ENCODE measurements at places on chromosomes 16 and 17. TPM values are rescaled to one million over a fixed set of nuclear protein-coding genes. Genes with fewer than 3 reads are reported as not detected.
A peak's percentile ranks its signal among the peaks of the same experiment; 100 is the strongest.

Gene KRTAP16-1
- not detected for total RNA-seq

Gene TTYH2
- 1.8 TPM for total RNA-seq

Gene MARVELD3
- total RNA-seq = 15.7 TPM

Gene HSD17B1
- 0.34 TPM for total RNA-seq

Gene CCL7
- total RNA-seq = not detected

Gene CBFA2T3
- total RNA-seq = 0.14 TPM

Gene TMEM97
- 25.6 TPM for total RNA-seq

Gene COX11
- 33.3 TPM for total RNA-seq

Gene NPIPB9
- total RNA-seq = 2.7 TPM

Gene LHX1
- total RNA-seq = 39.2 TPM

DNA sequence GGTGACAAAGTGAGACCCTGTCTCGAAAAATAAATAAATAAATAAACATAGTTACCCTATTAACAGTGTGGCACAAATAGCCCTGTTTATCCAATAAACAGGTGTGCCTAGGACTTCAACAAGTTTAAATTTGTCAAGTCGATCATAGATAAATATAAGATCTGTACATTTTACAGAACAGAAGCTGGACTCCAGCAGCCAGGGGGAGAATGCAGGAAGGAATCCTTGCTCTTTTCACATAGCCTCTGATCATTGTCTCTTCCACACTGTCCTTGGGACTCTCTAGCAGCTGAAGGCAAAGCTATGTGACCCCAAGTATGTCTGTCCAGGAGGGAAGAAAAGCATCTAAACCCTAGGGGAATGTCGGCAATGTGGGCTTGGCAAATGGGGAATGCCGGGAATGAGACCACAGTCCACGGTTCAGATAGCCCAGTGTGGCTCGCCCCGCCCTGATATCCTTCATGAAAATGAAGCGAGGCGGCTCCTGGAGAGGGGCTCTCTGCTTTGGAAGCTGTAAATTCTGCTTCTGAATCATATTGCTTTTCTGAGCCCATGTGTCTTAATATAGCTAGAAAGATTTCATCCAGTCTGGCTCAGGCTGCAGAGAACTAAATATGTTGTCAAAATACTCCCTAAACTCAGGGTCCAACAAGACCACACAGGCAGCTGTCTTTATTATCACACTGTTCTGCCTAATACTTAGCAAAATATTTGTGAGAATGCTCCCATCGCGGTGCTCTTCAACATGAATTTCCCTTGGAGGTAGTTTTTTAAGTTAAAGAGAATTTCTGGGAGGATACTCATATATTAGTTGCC, 24.9 kb upstream of the GRB2 start:
- DNase-seq = peak; percentile 77

DNA sequence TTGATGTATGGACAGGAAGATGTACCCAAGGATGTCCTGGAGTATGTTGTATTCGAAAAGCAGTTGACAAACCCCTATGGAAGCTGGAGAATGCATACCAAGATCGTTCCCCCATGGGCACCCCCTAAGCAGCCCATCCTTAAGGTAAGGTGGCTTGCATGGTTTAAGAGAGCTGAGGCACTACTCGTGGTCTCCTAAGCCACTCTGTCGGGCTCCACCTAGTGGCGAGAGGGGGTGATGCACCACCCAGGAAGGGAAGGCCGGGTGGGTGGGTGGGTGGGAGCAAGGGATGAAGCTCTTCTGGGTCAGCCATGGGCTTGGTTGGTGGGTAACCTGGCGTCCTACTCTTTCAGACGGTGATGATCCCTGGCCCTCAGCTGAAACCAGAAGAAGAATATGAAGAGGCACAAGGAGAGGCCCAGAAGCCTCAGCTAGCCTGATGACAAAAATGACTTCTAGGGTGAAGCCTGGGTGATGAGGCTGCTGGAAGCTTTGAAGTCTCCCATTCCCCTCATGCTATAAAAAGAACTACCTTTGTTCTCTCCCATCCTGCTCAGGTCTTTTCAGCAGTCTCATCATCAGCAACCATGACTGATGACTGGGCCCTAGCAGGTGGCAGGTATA, 21.5 kb downstream of the GPR179 start:
- DNase-seq = no peak

DNA sequence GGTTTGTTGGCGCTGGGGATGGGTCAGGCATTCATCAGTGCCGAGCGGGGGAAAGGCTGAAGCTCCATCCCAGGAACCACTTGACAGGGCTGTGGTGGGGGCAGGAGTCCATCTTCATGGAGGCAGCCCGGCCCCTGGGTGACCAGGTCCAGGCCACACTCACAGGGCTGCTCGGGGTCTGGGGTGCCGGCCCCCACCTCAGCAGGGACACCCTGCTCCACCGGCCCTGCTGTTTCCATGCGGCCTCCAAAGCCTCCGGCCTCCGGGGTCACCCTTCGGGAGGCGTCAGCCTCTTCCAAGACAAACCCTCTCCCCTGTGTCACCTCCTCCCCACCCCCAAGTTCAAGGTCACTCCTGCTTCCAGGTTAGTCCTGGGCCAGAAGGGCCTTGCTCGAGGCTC, 22.1 kb downstream of the GALNS start:
- DNase-seq = no peak

DNA sequence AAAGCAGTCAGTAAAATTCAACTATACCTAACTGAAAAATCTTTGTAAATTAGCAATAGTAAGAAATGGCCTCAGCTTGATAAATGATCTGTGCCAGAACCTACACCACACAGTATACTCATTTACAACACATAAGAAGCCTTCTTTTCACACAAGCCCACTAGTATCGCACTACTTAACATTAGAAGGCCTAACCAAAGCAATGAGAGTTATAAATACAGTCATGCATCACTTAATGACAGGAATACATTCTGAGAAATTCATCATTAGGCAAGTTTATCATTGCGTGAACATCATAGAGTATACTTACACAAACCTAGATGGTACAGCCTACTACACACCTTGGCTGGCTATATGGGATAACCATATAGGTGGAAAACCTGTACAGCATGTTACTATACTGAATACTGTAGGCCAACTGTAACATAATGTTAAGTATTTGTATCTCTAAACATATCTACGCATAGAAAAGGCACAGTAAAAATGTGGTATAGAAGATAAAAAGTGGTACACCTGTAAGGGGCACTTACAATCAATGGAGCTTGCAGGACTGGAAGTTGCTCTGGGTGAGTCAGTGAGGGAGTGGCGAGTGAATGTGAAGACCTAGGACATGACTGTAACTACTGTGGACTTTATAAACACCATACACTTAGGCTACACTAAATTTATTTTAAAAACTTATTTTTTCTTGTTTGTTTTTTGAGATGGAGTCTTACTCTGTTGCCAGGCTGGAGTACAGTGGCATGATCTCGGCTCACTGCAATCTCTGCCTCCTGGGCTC, 126.5 kb upstream of the CORO6 start:
- no peak for DNase-seq

- no peak for DNase-seq
Observed at GRCh38 chr16:734208-734980, 6.4 kb downstream of the CIAO3 start.

GRCh38 chr16:69443927-69444631, 19.7 kb downstream of the CYB5B start:
- DNase-seq = no peak

- DNase-seq = no peak
Observed at GRCh38 chr16:79307214-79307613, 293.3 kb downstream of the MAF start.

DNA sequence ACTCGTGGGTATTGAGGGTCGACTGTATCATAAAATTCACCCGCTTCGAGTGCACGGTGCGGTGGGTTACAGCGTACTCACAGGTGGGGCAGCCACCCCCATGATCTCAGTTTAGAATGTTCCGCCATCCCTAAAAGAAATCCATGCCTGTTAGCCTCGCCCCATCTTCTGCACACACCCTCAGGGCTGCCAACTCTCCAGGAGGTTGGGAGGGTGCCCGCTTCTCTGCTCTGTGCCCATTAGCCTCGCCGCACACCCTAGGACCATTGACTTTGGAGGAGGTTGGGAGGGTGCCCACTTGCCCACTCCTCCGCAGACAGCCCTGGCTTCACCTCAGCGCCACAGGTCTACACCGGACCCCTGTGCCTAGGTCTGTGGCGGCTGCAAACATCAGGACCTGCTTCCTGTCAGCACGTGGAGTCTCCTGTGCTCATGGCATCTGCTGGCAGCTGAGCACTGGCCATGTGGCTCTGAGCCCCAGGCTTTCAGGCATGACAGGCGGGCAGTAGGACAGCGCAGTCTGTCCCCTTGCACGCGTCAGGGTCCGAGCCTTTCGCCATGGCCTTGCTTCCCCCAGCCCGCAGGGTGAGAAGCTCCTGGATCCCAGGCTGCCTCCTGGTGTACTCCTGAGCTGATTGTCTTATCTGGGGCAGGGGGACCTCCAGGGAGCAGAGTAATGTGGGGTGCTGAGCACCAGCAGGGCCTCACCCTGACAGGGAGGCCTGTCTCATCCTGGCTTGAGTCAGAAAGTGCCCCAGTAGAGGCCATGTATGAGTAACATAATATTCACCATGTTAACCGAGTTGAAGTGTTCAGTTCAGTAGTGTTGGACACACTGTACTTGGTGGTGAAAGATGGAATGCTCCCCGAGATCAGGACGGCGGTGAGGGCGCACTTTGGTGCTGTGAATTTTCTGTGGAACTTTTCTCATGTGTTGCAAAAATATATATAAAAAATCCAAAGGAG, 21.9 kb downstream of the NME3 start:
- DNase-seq = no peak

DNA sequence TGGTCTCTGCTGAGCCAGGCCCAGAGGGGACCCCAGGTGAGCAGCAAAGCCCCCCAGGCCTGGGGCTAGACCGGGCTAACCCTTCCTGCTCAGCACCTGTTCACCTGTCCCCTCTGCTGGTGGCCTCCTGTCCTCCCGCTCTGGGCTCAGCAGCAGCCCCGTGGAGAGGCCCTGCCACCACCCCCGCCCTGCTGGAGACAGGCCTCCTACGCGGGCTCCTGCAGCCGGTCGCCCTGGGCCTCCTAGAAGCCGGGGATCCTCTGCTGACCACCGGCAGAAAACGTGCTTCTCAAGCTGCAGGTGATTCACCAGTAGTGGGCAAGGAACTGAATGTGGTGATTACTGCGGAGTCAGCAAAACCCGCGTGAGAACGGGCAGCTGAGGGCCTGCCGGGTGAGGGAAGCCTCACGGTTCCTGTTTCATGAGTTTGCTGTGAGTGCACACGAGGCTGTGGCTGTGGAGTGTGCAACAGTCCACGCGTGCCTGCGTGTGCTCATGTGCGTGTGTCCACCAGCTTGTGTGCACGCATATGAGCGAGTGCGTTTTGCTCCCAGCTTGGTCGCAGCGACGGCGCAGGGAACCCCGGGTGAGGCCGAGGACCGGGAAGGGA, 792 bp downstream of the SECTM1 start:
- DNase-seq = peak; percentile 48

DNA sequence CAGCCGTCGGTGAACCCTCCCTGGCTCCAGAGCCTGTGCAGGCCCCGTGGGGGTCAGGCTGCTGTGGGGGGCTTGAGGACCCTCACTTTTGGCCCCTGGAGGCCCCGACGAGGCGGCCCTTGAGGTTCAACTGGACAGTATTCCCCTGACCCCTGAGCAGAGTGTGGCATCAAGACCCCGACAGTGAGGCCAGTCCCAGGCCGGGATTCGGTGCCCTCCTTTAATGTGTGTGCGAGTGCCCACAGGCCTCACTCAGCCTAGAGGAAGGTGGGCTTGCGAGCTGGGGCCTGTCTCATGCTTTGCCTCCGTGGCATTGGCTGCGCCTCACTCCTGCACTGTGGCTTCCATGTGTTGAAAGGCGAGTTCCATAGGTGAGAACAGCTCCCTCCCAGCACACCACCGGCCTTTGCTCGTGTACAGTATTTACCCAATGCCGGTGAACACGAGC, 94.5 kb downstream of the METRNL start:
- no peak for DNase-seq

- DNase-seq = no peak
Observed at GRCh38 chr17:64531955-64532371, 25.2 kb downstream of the CEP95 start.

DNA sequence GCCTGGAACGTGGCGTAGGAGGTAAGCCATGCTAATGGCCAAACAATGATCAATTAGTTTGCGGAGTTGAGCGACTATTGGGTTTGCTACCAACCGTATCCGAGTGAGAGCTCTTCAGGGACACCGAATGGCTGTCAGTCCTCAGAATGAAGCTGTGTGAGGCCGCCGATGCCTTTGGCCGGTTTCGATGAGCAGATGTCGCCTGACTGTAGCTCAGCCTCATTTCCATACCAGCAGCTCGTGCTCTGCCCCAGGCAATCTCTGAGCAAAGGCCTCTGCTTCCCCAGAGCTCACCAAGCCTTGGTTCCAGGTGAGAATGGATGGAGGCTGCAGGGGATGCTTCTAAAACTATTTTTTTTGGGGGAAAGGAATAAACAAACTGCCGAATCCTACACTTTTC, 111.7 kb upstream of the HS3ST4 start:
- DNase-seq = no peak

GRCh38 chr16:23225634-23226033, 43.1 kb downstream of the SCNN1G start:
- no peak for DNase-seq

- peak; percentile 47 for DNase-seq
Observed at GRCh38 chr17:16584273-16584995, 15.4 kb upstream of the ZNF287 start.

- DNase-seq = no peak
Observed at GRCh38 chr16:30473231-30474073, 910 bp downstream of the ITGAL start.

DNA sequence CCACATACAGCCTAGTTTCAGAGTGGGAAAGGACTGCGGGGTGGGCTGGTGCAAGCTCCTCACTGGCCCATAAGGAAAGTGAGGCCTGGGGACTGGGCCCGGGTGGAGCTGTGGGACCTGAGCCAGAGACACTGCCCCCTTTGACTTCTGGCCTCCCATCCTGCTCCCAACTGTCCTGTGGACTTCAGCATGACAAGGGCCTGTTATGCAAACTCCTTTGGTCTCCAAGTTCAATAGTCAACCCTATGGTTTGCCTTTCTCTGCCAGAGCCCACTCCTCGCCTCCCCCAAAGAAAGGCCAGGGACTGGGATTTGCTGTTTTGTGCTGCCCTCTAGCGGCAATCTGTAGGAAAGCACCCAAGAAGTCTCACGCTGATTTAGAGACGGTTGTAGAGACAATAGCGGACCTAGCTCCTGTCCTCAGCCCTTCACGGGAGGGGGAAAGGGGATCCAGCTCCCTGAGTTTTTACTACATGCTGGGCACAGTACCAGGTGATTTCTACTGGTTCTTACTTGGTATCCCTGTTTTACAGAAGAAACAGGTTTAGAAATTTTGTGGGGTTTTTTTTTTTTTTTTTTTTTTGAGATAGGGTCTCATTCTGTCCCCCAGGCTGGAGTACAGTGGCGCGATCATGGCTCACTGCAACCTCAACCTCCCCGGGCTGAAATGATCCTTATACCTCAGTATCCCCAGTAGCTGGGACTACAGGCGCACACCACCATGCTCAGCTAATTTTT, 1.2 kb upstream of the TLCD3B start:
- DNase-seq = peak; percentile 21
